ENCODE measurements at places on chromosomes 13 and 19.

GRCh38 chr19:18100710-18101109 lies 3.1 kb downstream of the MAST3 start:
- DNase-seq: no peak

GRCh38 chr19:30676990-30677679 lies 305.0 kb downstream of the ZNF536 start:
- DNase-seq: no peak

DNA sequence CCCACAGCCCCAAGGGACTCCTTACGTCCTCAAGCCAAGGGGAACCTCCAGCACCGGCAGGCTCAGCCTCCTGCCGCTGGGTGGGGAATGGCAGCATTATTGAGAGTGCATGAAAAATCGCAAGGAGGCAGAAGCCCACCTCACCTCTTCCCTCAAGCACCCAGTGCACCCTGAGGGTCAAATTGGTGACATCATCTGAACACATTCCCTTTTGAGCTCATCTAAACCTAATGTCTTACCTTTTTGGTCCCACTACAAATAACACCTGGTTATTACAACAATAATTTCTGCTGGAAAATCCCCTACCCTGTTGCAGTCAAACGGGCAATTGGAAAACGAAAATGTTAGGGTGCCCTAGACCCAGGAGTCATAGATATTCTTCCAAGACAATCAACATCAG lies 12.2 kb upstream of the POP4 start:
- DNase-seq: no peak

DNA sequence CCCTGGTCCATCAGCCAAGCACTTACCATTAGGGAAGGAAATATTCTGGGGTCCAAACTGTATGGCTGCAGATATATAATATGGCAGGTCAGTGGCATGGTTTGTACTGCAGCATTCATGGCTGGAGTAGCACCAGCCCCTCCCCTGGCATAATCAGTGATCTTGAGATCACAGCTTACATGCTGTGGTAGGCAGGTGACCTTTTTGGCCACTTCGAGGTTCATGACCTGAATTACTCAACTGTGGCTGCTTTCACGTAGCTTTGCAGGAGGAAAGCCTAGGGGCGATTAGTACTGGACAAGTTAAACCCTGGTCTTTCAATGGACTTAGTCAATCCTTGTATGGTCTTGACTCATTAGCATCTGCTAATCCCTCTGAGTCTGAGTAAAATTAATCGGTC lies 169.8 kb downstream of the SPRY2 start:
- DNase-seq: no peak

DNA sequence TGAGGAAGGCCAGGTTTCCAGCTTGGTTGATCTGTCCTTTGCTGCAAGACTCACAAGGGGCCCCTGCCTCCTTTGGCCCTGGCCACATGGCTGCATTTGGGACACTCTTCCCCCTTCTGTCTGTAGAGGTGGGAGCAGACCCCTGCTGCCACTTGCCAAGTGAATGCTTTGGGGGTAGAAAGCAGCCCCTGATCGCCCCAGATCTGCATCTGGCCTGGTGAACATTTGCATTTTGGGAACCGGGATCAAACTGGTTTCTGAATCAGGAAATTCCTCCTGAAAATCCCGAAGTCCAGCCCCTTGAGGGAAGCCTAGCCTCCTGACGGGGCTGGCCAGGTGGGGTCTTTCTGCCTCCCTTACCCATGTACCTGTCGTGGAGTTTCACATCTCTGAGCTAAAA lies 14.9 kb downstream of the DPF1 start:
- DNase-seq: no peak

- no peak for DNase-seq
Observed at GRCh38 chr13:59950266-59950665, 213.5 kb downstream of the DIAPH3 start.

GRCh38 chr19:41886761-41887710 lies 4.1 kb downstream of the ARHGEF1 start:
- no peak for DNase-seq

DNA sequence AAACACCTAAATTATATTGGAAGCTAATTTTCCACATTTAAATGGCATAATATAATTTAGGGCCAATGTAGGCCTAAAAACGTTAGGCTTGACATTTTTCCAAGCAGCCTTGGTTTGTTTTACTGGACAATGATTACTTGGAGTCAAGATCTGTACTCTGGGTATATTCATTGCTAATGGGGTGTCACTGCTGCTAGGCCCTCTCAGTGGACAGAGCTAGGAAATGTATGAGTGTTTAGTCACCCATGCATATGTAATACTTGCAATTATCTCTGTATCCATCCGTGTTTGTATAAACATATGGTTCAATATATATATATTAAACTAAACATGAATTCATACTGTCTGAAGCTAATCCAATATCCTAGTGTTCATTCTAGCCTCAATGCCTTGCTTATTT lies 598.1 kb downstream of the DCT start:
- no peak for DNase-seq

GRCh38 chr13:112725346-112726015 lies 35.6 kb downstream of the ATP11A start:
- DNase-seq: no peak

DNA sequence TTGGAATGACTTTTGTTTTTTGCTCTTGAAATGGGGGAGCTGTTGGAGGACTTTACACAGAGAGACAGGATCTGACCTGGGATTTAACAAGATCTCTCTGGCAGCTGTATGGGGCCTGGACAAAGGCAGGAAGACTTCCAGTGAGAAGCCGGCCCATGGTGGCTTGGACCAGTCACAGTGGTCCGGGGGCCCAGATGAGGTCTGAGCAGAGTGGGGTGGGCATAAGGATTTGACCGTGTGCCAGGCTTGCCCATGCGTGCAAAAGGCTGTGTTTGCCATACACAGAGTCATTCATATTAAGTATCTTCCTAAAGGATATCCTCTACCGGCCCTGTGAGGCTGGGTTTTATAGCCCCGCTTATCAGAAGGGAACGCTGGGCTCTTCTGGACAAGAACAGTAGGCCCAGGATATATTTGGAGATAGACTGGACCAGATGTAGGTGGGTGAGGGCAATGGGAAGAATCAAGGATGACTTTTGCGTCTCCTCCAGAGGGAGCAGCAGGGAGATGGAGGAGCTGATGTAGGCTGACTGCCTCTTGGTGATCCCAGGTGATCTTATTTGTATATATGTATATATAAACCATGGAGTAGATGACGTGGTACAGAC lies 4.1 kb downstream of the SPACA6 start:
- DNase-seq: no peak

Measured in right renal pelvis (tissue), 4 donors.